ENCODE measurements at places on chromosomes 2 and 18.

DNA sequence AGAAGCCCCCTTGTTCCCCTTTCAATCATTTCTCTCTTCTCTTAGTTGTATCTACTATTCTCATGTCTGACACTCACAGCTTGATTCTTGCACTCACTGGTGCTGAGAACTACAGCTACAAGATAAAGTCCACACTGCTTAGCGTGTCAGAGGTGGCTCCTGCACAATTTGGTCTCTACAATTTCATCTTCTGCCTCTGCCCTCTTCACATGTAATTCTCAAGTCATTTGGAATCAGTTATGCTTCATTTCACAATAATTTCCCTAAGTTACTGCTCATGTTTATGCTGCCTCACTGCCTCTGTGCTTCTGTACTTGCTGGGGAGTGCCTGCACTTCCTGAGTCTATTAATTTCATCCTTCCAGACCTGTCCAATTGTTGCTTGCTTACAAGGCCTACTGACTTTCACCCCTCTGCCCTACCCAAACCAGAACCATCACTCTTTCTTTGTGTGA, 11.6 kb upstream of the NAB1 start:
- H3K36me3 ChIP-seq, result no peaks in the 10 kb centered on the region
- no peaks in the 10 kb centered on the region for H3K27me3 ChIP-seq
- no peak for DNase-seq
- H3K4me3 ChIP-seq, result no peak overlapping the region
- no peak overlapping the region for H3K27ac ChIP-seq

GRCh38 chr2:131154647-131155046, 49.5 kb downstream of the PLEKHB2 start:
- H3K27ac ChIP-seq, result no peak overlapping the region
- H3K4me3 ChIP-seq, result no peak overlapping the region
- H3K4me1 ChIP-seq, result no peaks in the 10 kb centered on the region
- H3K27me3 ChIP-seq, result no peaks in the 10 kb centered on the region

- DNase-seq, result no peak
- no peak overlapping the region for H3K27ac ChIP-seq
- peaks cover 11% of the 10 kb centered on the region for H3K4me1 ChIP-seq
Measured at GRCh38 chr2:25375989-25376545, 34.3 kb upstream of the DNMT3A start.

DNA sequence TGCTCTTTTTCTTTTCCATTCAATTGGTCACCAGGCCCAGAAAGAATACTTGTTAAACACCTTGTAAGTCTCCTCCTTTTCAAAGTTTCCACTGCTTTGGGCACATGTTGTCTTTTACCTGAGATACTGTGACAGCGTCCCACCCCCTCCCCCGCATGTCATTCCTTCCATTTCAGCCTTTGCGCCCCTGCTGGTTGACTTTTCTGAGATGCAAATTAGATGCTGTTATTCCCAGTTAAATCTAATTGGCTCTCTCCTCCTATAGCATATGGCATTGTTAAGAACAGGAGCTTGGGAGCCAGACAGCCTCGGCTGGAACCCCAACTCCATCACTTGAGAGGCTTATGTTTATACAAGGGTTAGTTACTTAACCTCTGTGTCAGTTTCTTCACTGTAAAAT, 80.3 kb upstream of the GAREM1 start:
- peak; percentile 88 for DNase-seq
- no peak overlapping the region for H3K4me3 ChIP-seq
- H3K4me1 ChIP-seq, result peaks cover 17% of the 10 kb centered on the region
- H3K27me3 ChIP-seq, result no peaks in the 10 kb centered on the region
- H3K36me3 ChIP-seq, result no peaks in the 10 kb centered on the region
- H3K27ac ChIP-seq, result no peak overlapping the region

- H3K36me3 ChIP-seq, result no peaks in the 10 kb centered on the region
- H3K27ac ChIP-seq, result no peak overlapping the region
- no peaks in the 10 kb centered on the region for H3K4me1 ChIP-seq
- H3K4me3 ChIP-seq, result no peak overlapping the region
Measured at GRCh38 chr2:128841803-128842202, 523.1 kb upstream of the HS6ST1 start.

Data from GM23338 (cell line).